ENCODE measurements at places on chromosomes 2 and 18. TPM values are rescaled to one million over a fixed set of nuclear protein-coding genes. Genes with fewer than 3 reads are reported as not detected.

GRCh38 chr2:219752726-219753125 is 125.3 kb downstream of the SLC4A3 start:
- no peak for DNase-seq

DNA sequence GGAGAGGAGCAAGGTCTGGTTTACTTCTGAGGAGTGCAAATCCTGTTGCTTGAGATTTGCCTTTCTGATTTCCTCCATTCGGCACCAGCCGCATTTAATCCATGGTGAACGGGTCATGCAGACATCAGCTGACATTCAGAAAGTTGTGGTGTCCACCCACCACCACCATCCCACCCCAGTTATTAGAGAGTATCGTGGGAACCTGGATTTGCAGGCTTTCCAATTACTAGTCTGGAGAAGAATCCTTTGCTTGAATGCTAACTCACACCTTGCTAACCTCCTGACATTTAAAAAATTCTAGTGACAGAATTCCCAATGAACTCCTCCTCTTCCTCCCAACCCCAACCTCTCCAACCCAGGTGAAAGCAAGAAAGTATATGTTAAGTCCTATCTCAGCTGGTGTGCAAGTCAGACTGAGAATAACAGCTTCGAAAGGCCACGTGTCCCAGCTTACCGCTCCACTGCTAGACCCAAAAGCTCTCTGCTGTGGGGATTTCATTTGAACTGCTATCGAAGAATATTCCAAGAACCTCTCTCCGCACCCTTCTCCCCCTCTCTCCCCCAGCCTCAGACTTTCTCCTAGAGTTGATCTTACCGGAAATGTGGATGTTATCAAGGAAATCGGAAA is 17.7 kb downstream of the BCL11A start:
- DNase-seq, result no peak

- no peak for DNase-seq
These were observed 53.2 kb downstream of the NYAP2 start for GRCh38 chr2:225452677-225453076.

DNA sequence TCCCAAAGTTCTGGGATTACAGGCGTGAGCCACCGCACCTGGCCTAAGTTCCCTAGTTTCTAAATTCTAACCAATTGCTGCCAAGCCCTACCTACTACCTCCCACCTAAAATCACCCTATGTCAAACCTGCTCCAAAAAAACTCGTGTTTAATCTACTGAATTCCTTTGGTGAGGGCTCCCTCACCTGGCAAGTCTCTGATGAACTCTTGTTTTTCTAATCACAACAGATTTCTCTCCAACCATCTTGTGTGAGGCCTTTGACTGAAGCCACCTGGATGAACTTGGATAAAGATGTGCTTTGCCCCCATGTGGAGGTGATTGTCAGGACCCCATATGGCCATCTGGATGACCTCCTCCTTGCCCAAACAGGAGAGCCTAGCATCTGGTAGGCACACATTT is 17.4 kb upstream of the SLC35G4 start:
- no peak for DNase-seq

- DNase-seq, result no peak
These were observed 117.9 kb downstream of the TANC1 start for GRCh38 chr2:159086342-159086741.

DNA sequence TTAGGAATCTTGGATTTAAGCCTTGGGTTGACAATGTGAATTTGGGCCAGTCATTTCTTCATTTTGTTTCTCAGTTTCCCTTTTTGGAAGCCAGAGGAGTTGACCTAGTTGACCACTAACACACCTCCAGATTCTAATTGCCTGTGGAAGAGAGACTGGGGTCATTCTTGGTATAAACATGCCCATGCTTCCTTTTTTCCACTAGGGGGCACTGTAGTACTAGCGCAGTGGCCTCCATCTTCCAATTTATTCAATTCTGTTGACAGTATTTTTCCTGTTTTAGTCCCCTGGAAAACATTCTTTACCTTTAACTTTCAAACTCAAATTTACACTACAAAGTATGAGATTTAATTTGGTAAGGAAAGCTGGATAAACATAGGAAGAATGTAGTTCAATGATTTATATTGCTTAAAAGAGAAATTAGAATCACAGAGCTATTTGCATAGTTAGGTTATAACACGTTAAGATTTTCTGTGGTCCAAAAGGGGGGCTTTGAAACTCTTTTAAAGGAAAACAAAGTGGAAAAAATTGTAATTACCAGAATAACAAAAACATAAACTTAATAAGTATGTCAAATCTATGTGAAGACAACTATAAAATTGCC is 57.5 kb upstream of the AGPS start:
- DNase-seq, result no peak

The UCN gene
- 1.6 TPM for total RNA-seq

The PKP4 gene
- total RNA-seq, result 26.6 TPM

The SPDYA gene
- total RNA-seq, result 11.2 TPM

DNA sequence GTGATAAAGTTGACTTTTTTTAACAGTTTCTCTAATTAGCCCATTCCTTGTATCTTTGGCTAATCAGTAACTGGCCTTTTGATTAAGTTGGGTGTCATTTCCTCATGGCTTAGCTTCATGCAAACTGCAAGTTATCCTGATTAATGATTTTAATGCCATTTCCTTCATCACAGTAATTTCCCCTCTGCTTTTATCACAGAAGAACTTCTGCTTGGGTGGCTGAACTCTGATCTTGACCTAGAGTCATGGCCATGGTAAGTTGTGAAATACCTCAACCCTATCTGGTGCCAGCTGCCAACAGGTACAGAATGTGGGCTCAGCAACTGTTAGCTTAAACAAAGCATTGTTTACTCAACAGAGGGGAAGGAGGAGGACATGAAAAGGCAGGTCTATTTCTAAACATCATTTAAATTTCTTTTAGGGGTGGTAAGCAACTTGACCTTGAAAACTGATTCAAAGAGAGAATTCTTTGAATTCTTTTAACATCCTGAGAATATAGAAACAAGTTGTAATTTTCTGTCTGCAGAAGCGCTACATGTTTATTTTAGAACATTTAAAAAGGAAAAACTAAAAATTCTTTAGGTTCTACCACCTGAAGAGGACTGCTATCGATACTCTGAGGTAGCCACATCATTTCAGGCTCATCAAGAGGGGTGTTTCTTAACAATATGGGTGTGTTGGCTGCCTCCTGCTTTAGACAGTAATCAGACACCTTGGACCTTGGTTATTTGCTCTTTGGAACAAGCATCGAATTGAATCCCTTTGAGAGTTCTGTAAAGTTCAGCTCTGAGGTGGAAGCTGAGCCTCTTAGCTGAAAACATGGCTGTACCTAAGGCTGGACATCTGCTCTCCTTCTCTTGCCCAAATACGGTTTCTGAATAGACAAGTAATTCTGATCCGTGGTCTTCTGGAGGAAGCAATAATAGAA is 39.7 kb downstream of the ANXA4 start:
- DNase-seq, result no peak

DNA sequence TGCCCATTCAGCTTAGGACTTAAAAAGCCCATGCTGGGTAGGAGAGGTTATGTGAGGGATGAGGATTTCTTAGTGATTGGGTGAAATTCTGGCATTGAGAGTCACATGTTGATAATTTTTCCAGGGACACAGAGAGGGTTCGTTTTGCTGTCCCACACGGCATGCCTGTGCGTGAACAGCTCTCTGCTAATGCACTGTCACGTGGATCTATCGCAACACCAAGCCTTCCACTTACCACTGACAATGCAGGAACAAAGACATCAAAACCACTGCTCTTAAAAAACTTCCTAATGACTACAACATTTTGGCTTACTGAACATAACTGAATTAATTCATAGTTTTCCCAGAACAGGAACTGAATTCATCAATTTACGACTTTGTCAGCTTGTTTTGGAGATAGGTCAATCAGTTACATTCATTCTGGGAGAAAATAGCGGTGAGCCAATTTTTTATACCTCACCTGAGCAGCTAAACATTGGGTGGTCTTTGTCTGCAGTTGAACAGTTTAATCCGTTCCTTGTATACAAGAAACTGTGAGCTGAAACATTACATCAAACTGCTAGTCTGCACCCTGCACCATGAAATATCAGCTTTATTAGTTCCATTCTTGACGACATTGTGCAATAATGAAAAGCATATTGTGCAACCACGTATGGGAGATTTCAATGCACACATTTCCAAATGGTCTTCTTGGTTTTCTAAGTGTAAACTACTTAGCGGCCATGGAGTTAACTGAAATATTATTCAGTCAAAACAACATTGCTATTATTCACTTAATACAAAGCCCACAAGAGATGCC is 127.1 kb downstream of the LPIN1 start:
- DNase-seq, result no peak

GRCh38 chr2:147098940-147099339 is 745.9 kb upstream of the ACVR2A start:
- no peak for DNase-seq
